ENCODE measurements at places on chromosomes 5 and 9.

GRCh38 chr5:143338658-143339366 lies 64.7 kb downstream of the NR3C1 start:
- DNase-seq, result no peak

GRCh38 chr5:88885002-88885401 lies 2.0 kb upstream of the MEF2C start:
- peak; percentile 33 for DNase-seq

- no peak for DNase-seq
These were observed 210.2 kb upstream of the TRPM3 start for GRCh38 chr9:71331603-71332002.

DNA sequence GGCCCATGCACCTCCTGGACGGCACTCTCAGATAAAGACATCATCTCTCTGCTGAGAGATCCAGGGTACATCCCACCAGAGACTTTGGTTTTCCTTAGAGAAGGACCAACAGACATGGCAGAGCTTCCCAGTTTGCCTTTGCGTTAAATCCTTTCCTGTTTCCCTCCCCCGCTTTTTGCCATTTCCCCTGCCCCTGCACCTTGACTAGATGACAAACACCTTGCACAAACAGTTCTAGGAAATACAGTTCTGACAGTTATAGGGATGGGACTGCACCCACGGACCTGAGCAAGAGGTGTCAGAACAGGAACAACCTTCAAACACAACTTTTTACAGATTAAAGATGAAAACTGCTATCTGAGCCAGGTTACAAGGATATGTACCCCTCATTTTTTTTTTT lies 288.9 kb downstream of the MSX2 start:
- DNase-seq, result no peak

- peak; percentile 63 for DNase-seq
These were observed 193.8 kb upstream of the ZNF618 start for GRCh38 chr9:113682297-113682771.

DNA sequence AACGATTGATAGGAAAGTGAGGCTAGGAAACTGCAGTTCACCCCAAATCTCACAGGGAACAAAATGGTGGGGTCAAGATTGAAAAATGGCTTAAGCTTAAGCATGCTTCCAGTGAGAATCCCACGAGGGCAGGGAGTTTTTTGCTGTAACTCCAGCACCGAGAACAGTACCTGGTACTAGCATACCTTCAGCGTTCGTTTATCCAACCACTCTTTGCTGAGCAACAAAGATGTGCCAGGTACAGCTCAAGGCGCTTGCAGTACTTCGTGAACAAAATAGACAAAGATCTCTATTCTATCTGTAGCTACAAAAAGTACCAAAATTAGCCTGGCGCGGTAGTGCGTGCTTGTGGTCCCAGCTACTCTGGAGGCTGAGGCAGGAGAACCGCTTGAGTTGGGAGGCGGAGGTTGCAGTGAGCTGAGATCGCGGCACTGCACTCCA lies 778 bp upstream of the PPP6C start:
- peak; percentile 46 for DNase-seq

GRCh38 chr5:113371721-113372196 lies 63.0 kb downstream of the TSSK1B start:
- DNase-seq, result no peak

DNA sequence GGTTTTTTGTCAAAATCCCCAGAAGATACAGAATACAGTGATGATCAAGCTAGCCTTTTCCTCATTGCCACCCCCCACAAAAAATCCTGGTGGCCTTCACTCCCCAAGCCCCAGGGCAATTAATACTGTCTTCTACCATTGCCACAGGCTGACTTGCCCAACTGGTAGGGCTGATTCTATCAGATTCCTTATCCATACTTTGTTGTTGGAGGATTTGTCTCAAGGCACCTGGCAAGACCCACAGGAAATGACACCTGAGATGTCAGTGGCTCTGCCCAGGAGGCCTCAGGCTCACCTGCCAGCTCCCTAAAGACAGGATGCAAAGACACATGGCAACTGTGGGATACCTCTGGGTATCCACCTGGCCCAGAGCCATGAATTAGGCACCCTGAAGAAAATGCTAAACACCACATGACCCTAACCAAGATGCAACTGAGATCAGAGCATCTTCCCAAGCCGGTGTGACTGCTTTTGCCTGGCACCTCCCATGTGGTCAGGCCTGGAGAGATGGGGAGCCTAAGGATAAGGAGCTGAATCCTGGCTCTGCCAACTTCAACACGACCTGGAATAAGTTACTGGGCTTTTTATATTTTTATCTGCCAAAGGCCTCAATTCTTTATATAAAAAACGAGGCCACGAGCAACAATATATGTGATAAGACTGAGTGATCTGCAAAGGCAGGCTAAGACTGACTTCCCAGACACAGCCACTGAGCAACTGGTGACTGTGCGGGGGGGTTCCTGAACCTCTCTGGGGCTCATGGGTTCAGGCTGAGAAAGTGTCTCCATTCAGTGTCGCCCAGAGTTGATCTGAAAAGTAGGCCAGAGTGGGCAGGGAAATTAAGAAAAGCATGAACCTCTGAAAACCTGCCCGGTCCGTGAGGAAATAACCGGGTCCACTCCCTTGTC lies 944 bp downstream of the ATOX1 start:
- peak; percentile 57 for DNase-seq

DNA sequence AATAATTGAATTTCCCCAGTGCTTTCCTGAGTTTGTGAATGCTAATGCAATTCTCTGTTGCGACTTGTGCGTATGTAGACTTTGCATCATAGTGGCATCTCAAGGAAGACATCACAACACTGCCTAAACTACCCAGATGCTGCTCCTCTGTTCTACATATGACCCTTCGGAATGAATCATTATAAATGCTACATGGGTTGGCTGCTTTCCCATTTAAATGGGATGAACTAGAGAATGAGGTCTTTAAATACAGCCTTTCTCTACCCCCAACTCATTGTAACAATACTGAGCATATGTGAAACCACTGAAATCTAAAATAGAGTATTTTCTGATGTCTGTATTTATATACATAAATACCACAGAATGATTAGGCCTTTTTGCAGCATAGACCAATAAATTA lies 136.6 kb upstream of the ICE1 start:
- no peak for DNase-seq

- DNase-seq, result no peak
These were observed 12.8 kb downstream of the NKD2 start for GRCh38 chr5:1021136-1021968.

DNA sequence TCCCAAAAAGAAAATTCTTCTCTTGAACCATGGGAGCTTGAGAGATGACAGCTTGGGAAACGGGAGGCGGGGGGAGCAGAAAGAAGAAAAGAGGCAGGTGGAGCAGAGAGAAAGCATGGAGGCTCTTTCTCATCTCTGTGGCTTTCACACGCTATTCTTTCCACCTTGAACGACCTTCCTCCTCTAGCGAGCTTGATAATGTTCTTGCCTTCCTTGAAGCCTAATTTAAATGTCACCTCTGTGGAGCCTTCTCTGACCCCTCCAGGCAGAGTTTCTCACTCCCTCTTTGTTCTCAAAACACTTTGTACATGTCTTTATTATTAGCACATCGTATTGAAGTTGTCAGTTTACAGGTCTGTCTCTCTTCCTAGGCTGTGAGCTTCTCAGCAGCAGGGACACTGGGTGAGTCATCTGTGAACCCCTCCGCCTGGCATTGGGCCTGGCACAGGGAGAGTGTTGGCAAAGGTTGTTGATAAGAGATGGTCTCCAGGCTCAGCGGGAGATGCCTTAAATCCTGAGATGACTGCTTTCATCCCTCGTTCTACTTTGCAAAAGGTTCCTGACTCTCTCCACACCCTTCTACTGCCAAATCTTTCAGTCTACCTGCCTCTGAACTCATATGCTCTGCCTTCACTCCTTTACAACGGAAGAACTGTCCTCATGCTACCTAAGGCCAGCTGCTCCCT lies 14.1 kb upstream of the STRBP start:
- peak; percentile 31 for DNase-seq

- DNase-seq, result no peak
These were observed 20.2 kb downstream of the ALDH1A1 start for GRCh38 chr9:72932619-72933018.

- DNase-seq, result no peak
These were observed 22.4 kb downstream of the DDX31 start for GRCh38 chr9:132647355-132647754.

- DNase-seq, result no peak
These were observed 223.3 kb downstream of the DIRAS2 start for GRCh38 chr9:90419221-90419851.

- no peak for DNase-seq
These were observed 72.3 kb downstream of the LMNB1 start for GRCh38 chr5:126849101-126849678.

- no peak for DNase-seq
These were observed 63.5 kb downstream of the UBE2R2 start for GRCh38 chr9:33880211-33881089.

GRCh38 chr5:141960449-141961323 lies 2.7 kb upstream of the PCDH12 start:
- DNase-seq, result peak; percentile 97

- peak; percentile 43 for DNase-seq
These were observed 41.9 kb downstream of the SLC22A5 start for GRCh38 chr5:132411304-132412013.

DNA sequence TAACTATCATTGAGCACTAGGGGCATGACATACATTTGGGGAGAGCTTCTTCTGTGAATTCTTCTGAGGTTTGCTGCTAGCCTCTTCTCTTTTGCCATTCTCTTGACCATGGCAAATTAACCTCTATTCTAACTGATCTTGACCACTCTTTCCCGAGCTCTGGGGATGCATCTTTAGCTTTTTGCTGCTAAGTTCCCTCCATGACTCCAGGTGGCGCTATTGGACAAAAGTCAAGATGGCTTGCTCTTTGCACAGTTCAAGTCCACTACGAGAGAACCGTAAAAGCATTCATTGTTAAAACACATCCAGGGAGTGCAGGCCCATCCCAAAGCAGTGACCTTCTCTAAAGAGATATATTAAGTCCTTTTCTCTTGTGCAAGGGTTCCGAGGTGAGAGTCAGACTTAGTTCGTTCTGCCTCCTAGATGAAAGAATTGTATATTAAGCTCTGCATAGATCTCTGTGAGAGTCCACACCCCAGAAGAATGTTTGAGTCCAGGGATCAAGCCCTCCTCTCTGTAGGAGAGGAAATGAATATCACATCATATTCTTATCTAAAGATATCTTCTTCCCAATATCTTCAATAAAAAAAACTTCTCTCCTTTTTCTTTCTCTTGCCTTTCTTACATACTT lies 1152.9 kb upstream of the CDH6 start:
- DNase-seq, result peak; percentile 74

DNA sequence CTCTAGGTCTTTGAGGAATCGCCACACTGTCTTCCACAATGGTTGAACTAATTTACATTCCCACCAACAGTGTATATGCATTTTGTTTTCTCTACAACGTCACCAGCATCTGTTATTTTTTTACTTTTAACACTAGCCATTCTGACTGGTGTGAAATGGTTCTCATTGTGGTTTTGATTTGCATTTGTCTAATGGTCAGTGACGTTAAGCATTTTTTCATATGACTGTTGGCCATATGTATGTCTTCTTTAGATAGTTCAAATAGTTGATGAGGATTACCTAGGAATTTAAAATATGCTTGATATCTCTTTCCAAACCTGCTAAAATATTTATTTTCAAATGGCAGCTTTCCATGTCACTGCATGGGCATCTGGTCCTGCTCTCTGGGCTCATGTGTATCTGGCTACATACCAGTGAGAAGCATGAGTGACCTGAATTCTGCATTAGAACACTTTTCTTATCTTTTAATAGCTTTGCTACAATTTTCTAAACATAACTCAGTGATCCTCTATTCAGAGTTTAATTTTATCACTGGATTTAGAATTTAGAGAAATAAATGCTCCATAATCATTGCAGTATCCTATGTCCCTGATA lies 95.8 kb upstream of the ADAMTS16 start:
- DNase-seq, result no peak

GRCh38 chr9:83322438-83322837 lies 215.8 kb downstream of the FRMD3 start:
- DNase-seq, result no peak

DNA sequence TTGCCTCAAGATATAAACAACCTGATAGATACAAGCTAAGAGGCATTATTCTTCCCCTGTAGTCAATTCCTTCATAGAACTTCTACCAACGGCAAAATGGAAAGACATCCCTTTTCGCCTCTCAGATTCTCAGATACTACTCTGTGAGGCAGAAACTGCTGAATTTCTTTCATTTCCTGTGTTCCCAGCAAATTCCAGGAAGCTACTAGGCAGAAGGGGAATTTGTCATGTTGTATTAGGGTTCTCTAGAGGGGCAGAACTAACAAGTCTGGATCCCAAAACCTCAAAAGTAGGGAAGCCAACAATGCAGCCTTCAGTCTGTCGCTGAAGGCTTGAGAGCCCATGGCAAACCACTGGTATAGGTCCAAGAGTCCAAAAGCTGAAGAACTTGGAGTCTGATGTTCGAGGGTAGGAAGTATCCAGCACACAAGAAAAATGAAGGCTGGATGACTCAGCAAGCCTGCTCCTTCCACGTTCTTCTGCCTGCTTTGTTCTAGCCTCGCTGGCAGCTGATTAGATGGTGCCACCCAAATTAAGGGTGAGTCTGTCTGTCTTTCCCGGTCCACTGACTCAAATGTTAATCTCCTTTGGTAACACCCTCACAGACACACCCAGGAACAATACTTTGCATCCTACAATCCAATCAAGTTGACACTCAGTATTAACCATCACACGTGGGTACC lies 15.2 kb downstream of the RNF180 start:
- DNase-seq, result no peak

DNA sequence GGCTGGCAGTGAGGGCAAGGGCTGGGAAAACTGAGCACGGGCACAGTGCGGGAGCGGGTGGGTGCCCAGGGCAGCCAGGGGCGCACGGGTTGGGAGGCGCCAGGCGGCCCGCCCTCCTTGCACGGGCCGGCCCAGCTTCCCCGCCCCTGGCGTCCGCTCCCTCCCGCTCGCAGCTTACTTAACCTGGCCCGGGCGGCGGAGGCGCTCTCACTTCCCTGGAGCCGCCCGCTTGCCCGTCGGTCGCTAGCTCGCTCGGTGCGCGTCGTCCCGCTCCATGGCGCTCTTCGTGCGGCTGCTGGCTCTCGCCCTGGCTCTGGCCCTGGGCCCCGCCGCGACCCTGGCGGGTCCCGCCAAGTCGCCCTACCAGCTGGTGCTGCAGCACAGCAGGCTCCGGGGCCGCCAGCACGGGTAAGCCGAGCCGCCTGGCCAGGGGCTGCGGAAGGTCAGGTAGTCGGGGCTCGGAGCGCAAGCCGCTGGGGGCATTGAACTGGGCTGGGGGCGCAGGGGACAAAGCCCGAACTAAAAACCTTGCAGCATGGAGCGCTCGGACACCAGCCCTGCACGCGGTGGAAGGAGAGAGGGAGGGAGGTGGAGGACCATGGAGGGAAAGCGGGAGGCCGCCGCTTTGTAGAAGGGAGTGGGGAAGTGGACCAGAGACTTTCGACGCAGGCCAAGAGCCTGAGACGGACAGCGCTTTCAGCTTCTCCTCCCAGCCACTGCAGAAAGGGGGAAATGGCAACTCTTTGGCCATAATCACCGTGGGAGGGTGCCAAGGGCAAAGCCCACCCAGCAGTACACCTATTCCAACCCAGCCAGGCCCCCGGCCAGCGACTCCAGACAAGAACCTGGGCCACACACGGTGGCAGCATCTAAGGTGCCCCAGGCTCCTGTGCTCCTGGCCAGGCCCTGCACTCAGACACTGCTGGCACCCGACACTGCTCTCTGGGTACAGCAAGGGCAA lies at the start of gene TGFBI:
TGFBI (plus strand) TSS at position 207 of the 961 bp plus-strand sequence; CDS start at position 275, 68 bp downstream.
- peak; percentile 73 for DNase-seq

- no peak for DNase-seq
These were observed 5.7 kb downstream of the GPX3 start for GRCh38 chr5:151026088-151026487.

GRCh38 chr5:2403296-2403695 lies 348.2 kb downstream of the IRX2 start:
- no peak for DNase-seq

GRCh38 chr9:806285-807156 lies 35.0 kb upstream of the DMRT1 start:
- DNase-seq, result peak; percentile 73
